Activated naive CD4-positive, alpha-beta T cell treated with anti-CD3 and anti-CD28 coated beads, Interleukin-2, amount 50 U/mL, for 16 hours (primary cell): ENCODE measurements at places on chromosomes 4 and X.

DNA sequence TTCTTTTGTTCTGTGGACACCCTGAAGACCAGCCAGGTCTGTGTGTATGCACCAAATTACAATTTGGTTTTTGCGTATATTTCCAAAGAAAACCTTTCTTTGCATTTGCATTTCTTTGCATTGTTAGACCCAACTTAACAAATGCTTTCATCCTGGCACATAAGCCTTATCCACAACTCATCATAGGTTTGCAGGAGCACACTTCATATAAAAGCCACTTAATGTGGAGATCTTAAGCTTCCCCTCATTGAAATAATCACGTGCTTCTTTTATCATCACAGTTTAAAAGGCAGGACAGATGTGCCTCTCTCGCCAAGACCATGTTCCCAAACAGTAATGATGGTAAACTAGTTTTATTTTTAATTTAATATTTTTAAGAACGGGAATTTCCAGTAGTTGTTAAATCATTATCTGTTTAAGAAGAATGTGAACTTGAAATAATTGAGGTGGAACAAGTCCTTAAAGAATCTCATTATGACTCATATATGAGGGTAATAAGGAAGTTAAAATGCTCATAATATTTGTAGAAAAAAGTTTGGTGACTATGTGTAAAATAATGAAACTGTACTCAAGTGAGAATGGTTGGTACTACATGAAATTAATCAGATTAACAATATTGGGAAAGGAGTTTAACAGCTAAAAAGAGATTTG, 65.5 kb downstream of the GLRA3 start:
- DNase-seq, result no peak

- peak; percentile 14 for DNase-seq
Measured at GRCh38 chrX:150547375-150548115, 20.9 kb upstream of the MTM1 start.

DNA sequence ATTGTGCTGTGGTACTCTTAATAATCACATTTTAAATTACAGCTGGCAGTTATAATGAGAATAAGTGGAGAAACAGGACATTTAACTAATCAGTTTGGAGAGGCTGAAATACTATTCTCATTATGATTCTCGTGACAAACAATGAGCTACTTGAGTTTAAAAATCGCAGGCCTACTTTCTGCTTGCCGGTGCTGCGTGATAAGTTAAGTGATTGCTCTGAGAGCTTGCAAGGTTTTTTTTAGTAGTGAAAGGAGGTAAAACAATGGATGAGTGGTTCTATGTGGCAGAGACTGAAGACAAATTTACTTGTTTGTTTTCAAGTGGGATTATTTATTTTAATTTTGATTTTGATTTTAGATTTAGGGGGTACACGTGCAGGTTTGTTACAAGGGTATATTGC, 114.0 kb downstream of the RAPGEF2 start:
- no peak for DNase-seq

GRCh38 chr4:148044912-148045352, 313.0 kb downstream of the ARHGAP10 start:
- DNase-seq, result no peak

GRCh38 chr4:77126809-77127208, 30.2 kb upstream of the CCNG2 start:
- DNase-seq, result no peak

DNA sequence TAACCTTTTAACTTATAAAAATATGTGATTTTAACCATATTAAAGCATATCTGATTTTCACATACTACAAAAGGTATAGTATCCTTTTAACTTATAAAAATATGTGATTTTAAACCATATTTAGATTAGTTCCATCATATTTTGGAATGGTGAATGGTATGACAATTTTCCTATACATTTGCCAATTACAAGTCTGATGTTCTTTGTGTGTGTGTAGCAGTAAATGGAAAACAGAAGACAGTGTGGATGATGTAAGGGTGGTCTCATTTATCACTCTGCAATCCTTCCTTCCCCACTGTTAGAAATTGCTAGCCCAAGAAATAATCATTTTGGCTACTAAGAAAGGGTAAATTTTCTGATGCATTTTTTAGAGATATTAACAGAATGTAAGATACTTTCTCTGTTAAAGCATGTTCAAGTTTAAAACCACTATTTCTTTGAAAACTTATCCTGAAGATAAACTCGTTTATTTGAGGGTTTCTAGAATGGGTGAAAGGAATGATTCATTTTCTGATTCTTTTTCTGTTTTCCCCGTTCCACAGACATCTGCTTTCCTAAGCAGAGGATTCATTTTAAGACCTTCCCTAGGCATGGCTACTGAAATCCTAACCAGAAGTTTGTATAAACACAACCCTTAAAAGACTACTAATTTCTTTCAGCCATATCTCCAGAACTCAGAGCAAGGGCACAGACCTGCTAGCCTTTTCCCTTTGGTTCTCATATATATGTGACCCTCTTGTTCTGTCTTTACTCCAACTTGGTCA, 21.0 kb downstream of the NUDT6 start:
- no peak for DNase-seq

DNA sequence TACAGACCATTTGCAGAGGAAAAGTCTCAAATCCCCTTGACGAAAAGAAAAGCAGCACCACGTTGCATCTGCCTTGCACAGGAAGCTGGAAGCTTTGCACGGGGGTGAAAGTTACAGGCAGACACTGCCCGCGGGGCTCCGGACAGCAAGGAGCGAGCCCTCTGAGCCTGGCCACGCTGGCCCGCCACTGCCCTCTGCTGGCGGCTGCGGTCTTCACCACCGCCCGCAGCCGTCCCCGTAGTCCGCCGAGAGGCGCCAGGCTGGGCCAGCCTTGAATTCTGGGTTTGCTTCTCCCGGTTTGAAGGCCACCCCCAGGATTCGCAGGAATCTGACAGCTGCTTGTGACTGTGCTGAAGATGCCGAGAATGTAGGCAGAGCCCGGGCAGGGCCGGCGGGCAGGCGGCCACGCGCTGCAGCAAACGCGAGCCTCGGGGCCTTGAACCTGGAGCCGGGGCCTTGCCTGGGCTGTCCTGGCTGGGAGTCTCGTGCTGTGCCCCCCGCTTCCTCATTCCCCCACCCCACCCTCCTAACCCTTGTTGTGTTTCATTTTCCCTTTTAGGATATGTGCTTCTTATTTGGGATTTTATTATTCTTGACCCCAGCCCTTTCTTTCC, 49.2 kb downstream of the ENPP6 start:
- DNase-seq, result peak; percentile 53

DNA sequence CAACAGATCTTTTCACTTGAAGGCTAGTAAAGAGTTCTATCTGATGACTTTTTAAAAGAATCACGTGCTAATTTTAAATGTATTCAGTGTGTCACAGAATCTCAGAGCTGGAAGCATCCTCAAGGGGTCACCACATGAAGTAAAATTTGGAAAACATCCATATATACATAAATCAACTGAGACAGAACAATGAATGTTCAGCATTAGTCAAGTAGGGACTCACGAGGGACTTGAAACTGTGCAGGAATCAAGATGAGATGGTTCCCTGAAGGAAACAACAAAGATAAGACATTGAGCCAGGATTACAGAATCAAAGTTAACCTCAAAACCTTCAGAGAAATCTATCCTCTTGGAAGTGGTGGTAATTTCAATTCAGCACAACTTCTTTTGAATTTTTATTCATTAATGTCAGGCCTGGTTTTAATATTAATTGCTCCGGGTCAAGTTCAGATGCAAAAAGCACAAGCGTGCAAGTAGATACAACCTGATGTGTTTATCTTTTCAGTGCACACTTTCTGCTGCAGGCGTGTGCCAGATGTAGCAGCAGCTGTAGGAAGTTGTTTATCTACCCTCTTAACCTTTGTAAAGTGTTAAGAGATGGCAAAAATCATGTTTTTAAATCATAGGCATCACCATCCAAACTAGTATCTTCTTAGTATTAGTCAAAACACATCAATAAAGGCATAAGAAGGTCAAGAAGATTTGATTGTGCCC, 87.7 kb upstream of the SRD5A3 start:
- no peak for DNase-seq

GRCh38 chrX:101051153-101051548, 760 bp downstream of the TRMT2B start:
- DNase-seq, result no peak
